Cortex of kidney (tissue), 1 donor: ENCODE measurements at places on chromosomes 6 and 20.

DNA sequence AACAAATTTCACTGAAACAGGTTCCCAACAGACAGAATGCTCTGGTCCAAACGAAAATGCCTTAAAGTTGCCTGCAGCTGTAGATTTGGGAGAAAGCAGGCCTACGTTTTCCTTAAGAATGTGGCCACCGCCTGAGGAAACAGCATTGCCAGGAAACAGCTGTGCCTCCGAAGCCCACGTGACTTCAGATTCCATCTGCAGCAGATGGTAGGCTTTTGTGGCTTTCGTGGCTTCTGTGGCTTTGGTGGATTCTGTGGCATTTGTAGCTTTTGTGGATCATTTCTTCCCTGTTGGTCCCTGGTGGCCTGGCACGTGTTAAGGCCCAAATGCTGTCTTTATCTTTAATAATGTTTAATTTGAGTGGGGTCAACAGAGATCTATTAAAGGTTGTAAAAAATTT lies 222.9 kb downstream of the TTLL2 start:
- no peak for DNase-seq

- DNase-seq, result no peak
Measured at GRCh38 chr20:20188647-20189046, 136.3 kb downstream of the CFAP61 start.

GRCh38 chr20:36107881-36108280 lies 46.7 kb upstream of the EPB41L1 start:
- DNase-seq, result no peak

DNA sequence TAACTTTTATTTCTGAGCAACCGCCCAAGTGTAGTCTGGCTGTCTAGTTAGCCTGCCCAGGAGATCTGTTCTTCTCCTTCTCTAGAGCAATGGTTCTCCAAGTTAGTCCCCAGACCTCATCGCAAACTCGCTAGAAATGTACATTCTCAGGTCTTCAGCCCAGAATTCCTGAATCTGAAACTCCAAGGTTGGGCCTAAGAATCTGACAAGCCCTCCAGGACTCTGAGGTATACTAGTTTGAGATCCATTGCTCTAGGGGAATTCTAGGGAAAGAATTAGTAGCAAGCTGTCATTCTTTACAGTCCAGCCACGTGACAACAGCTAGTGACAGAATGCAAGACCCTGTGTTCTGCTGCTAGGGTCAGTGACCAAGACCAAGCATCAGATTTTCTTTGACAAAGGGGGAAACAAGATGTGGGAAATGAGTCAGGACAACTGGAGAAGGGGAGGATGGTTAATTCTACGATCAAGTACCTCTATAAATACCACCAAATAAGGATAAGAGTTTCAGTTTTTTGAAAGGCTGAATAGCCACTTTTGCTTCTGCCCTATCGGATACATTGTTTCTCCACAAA lies 5.8 kb downstream of the UBE2V1 start:
- DNase-seq, result no peak

- DNase-seq, result no peak
Measured at GRCh38 chr20:60086821-60087562, 128.8 kb downstream of the CDH26 start.

DNA sequence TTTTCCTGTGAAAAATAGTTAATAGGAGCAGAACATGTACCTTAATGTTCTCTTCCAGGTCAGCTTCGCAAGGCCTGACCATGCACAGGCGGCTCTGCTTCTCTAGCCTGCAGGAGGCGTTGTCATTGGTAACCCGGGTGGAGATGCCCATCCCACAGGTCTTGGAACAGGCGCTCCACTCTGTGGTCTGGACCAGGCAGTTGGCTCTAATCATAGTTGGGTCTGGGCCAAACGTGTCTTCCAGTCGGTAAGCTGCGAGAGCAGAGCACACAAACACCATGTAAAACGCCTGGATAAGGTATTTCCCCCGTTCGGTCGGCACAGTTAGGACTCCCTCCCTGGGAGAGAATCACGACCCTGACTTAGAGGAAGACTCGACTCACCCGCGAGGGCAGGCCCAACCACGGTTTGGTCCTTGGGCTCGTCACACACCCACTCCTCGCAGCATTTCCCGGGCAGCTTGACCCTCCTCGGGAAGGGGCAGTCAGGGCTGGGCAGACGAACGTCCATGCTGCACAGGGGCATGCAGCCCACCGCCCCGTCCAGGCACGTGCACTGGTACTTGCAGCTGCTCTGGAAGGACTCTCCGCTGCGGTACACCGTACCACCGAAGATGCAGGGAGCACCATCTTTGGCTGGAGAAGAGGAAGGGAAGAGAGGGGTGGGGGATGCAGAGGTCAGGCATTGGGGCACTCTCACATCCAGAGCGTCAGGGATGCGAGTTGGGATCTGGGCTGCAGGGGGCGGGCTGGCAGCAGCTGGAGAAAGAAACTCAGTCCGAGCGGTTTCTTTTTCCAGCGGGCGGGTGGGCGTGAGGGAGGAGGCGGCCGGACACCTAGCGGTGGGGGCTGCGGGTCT lies 1.0 kb downstream of the CCN2 start:
- no peak for DNase-seq

- DNase-seq, result no peak
Measured at GRCh38 chr20:9926476-9926875, 87.6 kb upstream of the PAK5 start.

- no peak for DNase-seq
Measured at GRCh38 chr6:167577891-167578361, 248.8 kb upstream of the AFDN start.

GRCh38 chr6:157434349-157435033 lies 53.5 kb downstream of the ZDHHC14 start:
- DNase-seq, result no peak

GRCh38 chr6:63806573-63806913 lies 170.9 kb downstream of the PHF3 start:
- DNase-seq, result no peak
